AG04450 (cell line): ENCODE measurements at places on chromosomes 1 and 21.

- no peak for DNase-seq
These were observed 11.5 kb downstream of the TNFSF4 start for GRCh38 chr1:173195596-173196088.

GRCh38 chr1:147598621-147599361, 57.5 kb downstream of the BCL9 start:
- DNase-seq, result no peak

GRCh38 chr1:25026730-25027450, 96.8 kb upstream of the RUNX3 start:
- DNase-seq, result no peak

- DNase-seq, result no peak
These were observed 14.6 kb upstream of the PRRC2C start for GRCh38 chr1:171470726-171471125.

GRCh38 chr1:13990939-13991338, 291.0 kb downstream of the PRDM2 start:
- DNase-seq, result no peak
